Uterus (tissue), 4 donors: ENCODE measurements at places on chromosomes 2 and 18. TPM values are rescaled to one million over a fixed set of nuclear protein-coding genes. Genes with fewer than 3 reads are reported as not detected.

DNA sequence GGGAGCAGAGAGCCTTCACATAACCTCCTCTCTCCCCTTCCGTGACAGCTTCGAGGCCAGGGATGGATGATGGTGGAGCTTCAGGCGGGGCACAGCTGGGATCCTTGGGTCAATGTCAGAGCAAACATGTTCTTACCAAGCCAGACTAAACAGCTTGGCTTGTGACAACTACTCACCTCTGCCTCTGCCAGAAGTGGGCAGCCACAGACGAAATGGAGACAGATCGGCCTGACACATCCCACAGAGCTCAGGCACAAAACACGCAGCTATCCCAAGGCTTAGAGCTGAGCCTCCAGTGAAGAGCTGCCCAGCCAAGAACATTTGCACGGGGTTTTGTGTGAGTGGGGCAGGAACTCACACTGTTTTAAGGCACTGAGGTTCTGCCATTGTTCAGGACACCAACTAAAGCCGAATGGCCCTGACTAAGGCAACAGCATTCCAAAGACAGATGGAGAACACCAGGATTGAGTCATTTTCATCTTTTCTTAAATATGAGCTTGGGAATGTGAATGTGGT is 12.8 kb downstream of the PXDN start:
- no peak overlapping the region for H3K4me3 ChIP-seq
- H3K36me3 ChIP-seq: no peaks in the 10 kb centered on the region
- peak overlapping the region; percentile 84 for H3K27ac ChIP-seq
- H3K27me3 ChIP-seq: no peaks in the 10 kb centered on the region
- DNase-seq: peak; percentile 29
- peaks cover 15% of the 10 kb centered on the region for H3K4me1 ChIP-seq

The ABCG5 gene
- total RNA-seq: not detected

DNA sequence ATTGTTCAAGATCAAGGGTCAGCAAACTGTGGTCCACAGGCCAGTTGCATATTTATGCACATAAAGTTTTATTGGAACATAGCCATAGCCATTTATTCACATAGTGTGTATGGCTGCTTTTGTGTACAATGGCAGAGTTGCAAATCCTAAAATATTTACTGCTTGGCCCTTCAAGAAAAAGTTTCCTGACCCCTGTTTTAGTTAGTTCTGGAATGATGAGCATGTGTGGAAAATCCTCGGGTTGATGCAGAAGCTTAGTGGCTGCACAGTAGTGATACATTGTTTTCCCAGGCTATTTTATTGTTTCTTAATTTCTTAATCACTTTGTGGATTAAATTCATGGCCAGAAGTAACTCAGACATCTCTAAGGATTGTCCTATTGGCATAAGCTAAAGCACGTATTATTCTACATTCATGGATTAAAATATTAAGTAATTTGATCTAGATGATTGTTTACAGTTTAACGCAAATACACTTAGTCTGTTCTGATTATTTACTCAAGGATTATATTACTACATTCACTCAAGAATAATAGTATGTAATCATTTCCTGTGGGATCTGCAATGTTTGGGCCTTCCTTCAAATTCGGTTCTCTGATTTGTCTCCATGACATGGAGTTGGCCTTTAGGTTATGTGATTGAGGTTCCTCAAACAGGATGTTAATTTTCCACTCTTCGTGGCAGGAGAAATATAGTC is 165.5 kb downstream of the TMEM247 start:
- H3K36me3 ChIP-seq: no peaks in the 10 kb centered on the region
- no peak overlapping the region for H3K4me3 ChIP-seq
- H3K4me1 ChIP-seq: no peaks in the 10 kb centered on the region
- DNase-seq: no peak

The ST8SIA3 gene
- total RNA-seq: not detected

The E2F6 gene
- total RNA-seq: 10.2 TPM

The FSHR gene
- total RNA-seq: not detected

GRCh38 chr2:187879491-187879890 is 325.3 kb upstream of the TFPI start:
- no peak overlapping the region for H3K4me3 ChIP-seq
- no peaks in the 10 kb centered on the region for H3K36me3 ChIP-seq
- no peaks in the 10 kb centered on the region for H3K27me3 ChIP-seq
- no peak for DNase-seq

DNA sequence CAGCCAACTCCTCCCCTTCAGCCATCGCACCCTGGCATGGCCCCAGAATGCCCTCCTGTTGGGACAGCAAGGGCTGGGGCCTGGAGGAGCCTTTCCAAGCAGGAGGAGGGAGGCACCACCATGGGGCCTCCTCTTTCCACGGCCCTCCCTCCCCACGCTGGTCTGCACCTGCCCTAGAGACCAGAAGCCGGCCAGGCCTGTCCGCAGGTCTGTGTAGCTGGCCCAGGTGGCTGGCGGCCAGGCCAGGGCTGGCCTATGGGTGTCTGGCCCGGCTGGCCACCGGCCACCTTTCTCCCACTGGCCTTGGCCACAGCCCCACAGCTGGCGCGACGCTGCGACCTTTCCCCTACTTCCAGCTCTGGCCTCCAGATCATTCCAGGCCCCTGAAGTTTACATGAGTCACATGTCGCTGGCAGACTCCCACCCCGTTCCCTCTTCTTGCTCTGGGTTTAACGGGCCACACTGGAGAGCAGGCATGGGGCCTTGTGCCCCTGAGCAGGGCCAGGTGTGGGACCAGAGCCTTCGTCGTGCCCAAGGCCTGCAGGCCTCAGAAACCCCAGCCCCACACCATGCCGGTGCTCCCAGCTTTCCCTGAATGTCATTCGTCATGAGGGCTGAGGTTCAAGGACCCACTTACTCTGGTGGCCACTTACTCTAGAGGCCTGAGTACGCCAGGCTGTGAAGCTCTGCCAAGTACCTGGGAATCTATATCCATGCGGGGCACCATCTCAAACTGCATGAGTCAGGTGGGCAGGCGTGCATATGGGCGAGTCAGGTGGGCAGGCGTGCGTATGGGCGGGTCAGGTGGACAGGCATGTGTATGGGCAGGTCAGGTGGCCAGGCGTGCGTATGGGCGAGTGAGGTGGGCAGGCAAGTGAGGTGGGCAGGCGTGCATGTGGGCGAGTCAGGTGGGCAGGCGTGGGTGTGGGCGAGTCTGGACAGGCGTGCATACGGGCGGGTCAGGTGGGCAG is 33.3 kb upstream of the KLF11 start:
- no peaks in the 10 kb centered on the region for H3K27me3 ChIP-seq
- peak overlapping the region; percentile 57 for H3K27ac ChIP-seq
- no peaks in the 10 kb centered on the region for H3K36me3 ChIP-seq
- no peaks in the 10 kb centered on the region for H3K4me1 ChIP-seq
- H3K4me3 ChIP-seq: no peak overlapping the region

The FBXO15 gene
- not detected for total RNA-seq

The CYBRD1 gene
- total RNA-seq: 230 TPM

- H3K36me3 ChIP-seq: no peaks in the 10 kb centered on the region
- no peaks in the 10 kb centered on the region for H3K27me3 ChIP-seq
- no peak overlapping the region for H3K4me3 ChIP-seq
- H3K27ac ChIP-seq: no peak overlapping the region
- no peaks in the 10 kb centered on the region for H3K4me1 ChIP-seq
Observed at GRCh38 chr2:239932881-239933735, 92.0 kb downstream of the NDUFA10 start.

The TOGARAM2 gene
- total RNA-seq: not detected

DNA sequence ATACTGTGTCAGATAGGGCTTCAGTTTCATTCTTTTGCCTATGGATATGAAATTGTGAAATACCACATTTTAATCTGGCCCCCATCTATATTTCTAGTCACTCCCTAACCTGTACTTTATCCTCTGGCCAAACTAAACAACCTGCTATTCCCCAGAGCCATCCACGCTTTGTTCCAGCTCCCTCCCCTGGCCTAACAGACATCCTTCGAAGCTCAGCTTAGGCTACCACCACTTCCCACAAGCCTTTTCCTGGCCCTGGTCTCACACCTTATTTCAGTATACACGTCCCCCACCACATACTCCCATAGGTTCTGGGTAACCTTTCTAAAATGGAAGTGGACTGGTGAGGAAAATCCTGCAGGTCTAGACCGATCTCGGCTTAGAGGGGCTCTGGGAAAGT is 55.4 kb downstream of the MAP4K3 start:
- H3K36me3 ChIP-seq: no peaks in the 10 kb centered on the region
- H3K4me1 ChIP-seq: no peaks in the 10 kb centered on the region
- H3K4me3 ChIP-seq: no peak overlapping the region
- no peaks in the 10 kb centered on the region for H3K27me3 ChIP-seq
- peak overlapping the region; percentile 50 for H3K27ac ChIP-seq

The SULT1C2 gene
- total RNA-seq: not detected

The MARCHF4 gene
- not detected for total RNA-seq

The ACOXL gene
- not detected for total RNA-seq

The AGBL5 gene
- total RNA-seq: 0.77 TPM

DNA sequence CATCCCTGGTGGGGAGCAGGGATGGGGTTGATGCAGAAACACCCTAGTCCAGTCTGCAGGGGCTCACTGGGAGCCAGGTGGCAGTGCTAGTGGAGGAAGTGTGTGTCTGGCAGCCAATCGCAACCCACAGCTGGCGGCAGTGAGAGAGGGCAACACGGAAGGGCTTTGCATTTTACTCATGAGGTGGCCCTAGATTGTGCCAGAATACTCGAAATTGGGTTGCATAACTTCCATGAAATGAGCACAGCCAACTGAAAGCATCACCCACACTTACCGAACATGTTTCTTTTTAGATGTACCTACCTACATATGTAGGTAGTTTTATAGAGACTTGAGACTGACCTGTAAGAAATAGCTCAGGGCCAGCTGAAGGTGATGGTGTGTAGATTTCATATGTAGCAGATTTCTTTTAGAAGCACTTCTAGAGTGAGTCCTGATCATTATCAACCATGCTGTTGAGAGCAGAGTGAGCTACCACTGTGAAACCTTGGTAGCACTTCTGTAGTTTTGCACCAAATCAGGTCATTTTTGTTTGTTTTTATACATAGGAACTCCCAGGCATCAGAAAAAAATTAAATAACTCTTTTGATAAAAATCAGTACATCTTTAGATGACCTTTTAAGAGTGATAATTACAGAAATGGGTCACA is 13.0 kb downstream of the IL18R1 start:
- no peak for DNase-seq
- H3K27ac ChIP-seq: no peak overlapping the region
- H3K4me1 ChIP-seq: no peaks in the 10 kb centered on the region
- no peaks in the 10 kb centered on the region for H3K36me3 ChIP-seq
- H3K27me3 ChIP-seq: no peaks in the 10 kb centered on the region

DNA sequence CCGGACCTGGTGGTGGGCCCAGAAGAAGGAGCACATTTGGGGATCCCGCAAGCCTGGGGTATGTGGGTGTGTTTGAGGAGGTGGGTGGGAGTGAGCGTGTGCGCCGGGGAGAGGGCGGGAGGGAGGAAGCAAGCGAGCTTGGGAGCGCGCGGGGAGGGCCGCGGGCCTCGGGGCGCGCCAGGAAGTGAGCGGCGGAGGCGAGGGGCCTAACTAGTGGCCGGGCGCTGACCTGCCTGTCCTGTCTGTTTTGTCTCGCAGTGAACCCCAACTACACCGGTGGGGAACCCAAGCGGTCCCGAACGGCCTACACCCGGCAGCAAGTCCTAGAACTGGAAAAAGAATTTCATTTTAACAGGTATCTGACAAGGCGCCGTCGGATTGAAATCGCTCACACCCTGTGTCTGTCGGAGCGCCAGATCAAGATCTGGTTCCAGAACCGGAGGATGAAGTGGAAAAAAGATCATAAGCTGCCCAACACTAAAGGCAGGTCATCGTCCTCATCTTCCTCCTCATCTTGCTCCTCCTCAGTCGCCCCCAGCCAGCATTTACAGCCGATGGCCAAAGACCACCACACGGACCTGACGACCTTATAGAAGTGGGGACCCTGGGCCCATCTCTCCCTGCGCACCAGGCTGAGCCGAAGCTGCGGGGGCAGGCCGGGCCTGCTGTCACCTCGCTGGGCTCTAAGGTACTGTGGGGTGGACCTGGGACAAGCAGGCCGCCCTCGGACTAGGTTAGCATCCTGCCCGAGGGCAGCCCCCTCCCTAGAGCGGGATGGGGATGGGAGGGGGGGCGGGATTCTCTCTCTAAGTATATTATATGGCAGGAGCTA is 1.2 kb downstream of the HOXD4 start:
- H3K27me3 ChIP-seq: no peaks in the 10 kb centered on the region
- H3K27ac ChIP-seq: peak overlapping the region; percentile 83
- DNase-seq: no peak
- H3K4me1 ChIP-seq: no peaks in the 10 kb centered on the region
